ENCODE measurements at places on chromosomes 3 and 15.

DNA sequence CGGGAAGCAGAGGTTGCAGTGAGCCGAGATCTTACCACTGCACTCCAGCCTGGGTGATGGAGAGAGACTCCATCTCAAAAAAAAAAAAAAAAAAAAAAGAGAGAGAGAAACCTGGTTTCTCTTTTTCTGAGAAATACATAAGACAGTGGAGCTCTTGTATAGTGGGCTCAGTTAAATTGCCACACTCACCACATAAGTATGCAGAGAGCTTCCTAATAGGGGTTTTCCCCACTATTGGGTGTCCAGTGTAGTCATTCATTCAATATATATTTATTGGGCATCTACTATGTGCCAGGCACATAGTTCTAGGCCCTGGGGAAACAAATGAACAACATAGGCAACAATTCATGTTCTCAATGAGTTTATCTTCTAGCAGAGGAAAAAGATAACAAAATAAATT, 48.9 kb upstream of the FMN1 start:
- no peak for DNase-seq

GRCh38 chr3:12660196-12660595, 3.7 kb downstream of the RAF1 start:
- DNase-seq: no peak

DNA sequence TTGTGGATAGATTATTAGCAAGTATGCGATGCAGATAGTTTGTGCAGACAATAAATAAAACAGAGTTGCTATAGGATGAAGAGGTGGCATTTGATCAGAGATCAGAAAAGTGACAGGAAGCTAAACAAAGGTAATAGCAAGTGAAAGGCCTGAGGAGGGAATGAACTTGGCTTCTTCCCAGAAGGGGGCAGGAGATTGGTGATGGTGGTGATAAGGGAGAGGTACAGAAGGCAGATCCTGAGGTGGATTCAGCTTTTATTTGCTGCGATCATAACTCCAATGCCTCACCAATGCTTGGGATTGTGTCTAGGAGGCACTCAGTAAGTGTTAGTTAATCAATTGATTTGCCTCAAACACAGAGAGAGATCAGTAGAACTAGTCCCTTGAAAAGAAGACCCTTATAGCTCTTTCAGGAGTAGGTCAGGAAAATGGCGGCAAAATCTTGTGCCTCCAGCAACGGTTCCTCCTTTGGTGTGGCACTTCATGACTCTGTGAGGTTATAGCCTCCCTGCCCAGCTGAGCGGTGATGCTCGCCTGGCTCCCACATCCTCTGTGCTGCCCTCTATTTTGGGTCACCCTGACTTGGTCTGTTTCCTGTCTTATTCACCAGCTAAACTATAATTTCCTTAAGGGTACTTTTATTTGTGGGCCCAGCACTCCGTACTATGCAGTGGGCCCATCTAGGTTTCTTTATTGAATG, 37.5 kb downstream of the TGFBR2 start:
- DNase-seq: no peak

DNA sequence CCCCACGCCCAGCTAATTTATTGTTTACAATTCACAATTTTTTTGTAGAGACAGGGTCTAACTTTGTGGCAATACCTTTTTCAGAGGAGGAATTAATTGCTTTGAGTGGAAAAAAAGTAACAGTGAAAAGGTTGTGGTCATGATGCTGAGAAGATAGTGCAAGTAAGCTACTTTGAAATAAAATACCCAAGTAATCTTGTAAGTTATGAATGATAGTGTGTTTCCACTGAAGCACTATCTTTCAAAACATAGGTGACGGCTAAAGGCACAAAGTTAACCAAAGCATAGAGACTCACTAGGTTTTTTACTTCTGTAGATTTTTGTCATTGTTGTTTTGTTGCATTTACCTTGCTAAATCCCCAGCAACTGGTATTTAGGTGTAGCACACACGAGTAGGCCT, 101.2 kb upstream of the C15orf61 start:
- no peak for DNase-seq
